ENCODE measurements at places on chromosomes 5 and 9.

GRCh38 chr9:98219794-98220370 lies 27.4 kb upstream of the CORO2A start:
- DNase-seq, result no peak

DNA sequence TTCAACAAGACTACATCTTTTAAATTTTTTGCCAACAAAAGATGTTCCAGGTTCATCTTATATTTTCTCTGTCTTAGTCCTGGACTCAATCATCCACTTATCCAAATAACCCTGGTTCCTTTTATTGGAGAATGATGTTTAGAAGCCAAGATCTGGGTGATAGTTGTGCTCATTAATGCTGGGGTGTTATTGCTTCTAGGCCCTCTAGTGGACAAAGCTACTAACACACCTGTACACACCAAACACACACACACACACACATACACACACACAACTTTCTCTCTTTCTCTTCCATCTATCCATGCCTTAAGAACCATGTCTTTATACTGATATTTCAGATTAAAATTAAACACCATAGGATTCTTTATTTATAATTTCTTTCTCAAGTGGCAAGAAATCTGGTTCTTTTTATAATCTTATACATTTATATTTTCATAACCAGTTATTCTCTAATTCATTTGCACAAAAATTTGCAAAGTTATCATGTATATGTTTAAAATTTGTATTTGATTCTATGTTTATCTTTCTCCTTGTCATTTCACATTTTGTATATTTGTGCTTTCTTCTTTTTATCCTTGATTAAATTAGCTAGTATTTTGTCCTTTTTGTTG lies 179.1 kb upstream of the SMIM23 start:
- no peak for DNase-seq

- DNase-seq, result no peak
These were observed 18.5 kb upstream of the TIMD4 start for GRCh38 chr5:156981481-156981880.

DNA sequence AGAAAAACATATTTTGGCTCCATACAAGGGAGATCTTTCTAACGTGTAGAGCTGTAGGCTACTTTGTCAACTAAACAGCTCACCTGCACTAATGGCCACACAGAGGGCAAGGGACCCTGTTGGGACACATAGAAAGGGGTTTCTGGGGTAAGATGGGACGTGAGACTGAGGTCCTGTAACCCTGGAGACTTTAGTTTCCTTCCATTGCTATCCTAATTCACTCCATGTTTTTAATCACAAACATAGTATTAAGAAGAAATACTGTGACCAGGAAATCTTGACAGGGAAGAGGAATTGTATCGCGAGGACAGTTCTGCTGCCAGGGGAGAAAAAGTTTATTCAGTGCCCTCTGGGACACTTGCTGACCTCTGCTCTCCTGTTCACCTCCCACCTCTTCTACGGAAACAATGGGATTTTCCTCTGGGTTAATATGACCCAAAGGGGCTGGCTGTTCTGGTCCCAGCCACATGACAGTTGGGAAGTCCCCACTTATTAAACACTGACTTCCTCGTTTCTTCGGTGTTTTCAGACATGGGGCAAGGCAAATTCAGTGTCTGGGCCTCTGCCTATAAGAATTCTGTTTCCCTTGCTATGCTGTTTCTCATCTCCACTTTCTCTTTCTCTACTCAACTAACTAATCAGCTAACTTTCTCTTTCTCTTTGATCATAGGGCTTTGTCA lies 106.9 kb upstream of the SEMA6A start:
- DNase-seq, result no peak

- no peak for DNase-seq
These were observed 339.1 kb upstream of the CCNH start for GRCh38 chr5:87751824-87752223.

DNA sequence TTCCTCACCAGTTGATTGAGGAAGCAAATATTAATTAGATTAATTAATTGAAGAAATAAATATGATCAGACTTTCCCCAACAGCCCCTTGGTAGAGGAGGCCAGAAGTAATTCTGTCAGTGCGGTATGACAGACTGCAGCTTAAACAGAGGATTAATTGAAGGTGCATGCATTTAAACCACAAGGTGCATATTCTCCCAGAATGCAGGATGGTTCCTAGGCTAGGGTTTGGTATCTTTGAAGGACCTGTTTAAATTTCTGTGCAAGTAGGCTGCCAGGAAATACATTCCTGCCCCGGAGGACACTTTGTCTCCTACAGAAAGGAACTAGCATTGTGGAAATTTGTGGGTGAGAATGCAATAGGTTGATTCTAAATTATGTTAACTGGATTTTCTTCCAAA lies 50.5 kb upstream of the PALM2AKAP2 start:
- DNase-seq, result no peak

DNA sequence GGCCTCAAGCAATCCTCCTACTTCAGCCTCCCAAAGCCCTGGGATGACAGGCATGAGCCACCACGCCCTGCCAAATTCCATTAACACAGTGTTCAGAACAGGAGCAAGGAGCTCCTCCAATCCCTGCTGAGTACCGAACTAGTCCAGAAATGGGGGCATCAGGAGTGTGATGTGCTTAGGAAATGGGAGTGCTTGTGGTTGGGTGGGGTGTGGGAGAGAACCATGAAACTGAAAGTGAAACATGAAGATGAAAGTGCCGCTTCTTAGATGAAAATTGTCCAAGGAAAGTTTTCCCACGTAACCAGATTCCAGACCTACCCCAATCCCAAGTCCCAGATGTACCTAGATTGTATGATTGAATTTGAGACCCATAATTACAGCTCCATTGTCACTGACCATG lies 16.7 kb upstream of the ZNF131 start:
- DNase-seq, result no peak

- no peak for DNase-seq
These were observed 24.2 kb upstream of the SIL1 start for GRCh38 chr5:139222346-139222745.

DNA sequence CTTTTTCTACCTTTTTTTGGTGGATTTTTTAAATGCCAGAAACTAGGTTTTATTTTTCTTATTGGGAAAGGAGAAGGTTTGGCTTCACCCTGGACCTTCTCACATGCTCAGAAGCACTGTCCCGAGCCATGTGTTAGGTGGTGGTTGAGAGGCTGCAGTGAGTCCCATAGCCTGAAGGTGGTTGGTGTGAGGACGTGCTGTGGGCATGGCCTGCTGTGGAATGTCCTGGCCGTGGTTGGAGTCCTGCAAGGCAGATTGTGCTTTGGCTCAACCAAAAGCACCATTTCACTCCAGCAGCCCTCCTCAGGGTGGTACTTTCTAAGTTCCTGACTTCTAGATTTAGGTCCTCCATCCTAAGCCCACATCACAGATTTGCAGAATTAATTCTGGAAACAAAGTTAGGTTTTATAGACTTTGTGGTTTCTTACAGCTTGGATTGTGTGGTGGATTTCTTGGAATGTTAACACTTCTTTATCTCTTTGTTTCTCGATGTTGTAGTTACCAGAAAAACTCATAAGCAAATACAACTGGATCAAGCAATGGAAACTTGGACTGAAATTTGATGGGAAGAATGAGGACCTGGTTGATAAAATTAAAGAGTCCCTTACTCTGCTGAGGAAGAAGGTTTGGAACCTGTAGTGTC lies 22.6 kb downstream of the OTULIN start:
- DNase-seq, result no peak

DNA sequence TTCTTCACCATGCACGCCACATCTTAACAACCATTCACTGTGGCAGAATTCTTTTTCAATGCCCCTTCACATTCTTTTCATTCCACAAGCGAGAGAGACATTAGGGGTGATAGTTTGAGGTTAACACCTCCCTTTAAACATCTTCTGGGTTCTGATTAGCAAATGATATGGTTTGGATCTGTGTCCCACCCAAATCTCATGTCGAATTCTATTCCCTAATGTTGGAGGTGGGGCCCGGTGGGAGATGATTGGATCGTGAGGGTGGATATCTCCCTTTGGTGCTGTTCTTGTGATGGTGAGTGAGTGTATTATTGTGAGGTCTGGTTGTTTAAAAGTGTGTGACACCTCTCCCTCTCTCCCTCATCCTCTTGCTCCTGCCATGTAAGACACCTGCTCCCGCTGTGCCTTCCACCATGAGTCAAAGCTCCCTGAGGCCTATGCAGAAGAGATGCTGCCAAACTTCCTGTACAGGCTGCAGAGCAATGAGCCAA lies 46.1 kb upstream of the RAI14 start:
- DNase-seq, result no peak

DNA sequence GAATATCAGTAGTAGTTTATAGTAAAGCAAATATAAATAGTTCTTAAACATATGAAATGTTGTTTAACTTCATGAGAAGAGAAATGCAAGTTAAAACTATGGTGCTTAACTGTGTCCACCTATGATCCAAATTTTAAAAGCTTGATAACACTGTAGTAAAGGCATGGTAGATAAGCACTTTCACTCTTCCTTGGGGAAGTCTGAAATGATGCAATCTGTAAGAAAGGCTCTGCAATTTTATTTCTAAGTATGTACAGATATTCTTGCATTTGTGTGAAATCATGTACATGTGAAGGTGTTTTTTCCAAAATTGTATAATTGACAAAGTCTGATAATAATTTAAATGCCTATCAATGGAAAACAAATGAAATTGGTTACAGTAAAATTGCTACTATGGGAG lies 66.9 kb downstream of the SYK start:
- DNase-seq, result no peak

DNA sequence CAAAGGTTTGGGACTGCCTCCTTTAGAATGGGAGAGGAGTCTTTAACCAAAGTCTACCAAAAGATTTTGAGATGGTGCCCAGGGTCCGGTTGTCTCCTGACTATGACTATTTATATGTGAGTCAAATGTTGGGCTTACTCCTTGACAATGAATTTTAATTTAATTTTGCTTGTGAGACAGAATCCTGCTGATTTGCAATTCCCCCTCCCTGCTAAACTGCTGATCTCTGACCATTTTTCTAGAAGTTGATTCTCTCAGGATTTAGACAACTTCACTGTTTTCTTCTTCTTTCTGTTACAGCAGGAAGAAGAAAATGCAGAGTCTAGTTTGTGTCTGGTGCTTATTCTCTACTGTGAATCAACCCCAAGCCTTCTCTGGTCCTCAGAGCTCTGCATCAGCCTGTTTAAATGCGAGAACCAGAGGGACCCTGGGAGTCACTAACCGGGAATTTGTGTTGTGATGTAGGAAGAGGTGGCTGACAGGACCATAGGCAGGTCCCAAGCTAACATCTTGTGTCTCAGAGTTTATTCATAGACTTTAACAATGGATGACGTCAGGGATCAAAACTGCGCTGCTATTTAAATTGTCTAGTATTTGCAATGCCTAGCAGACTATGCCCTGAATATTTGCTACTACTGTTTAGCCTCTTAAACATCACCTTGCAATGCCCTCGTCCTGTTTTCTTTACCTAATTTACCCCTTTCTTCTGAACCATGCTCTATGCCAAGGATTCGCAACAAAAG lies 124.0 kb upstream of the TAF11L2 start:
- DNase-seq, result no peak

GRCh38 chr5:159133041-159133741 lies 33.5 kb upstream of the EBF1 start:
- no peak for DNase-seq
